ENCODE measurements at places on chromosomes 5 and 9.

DNA sequence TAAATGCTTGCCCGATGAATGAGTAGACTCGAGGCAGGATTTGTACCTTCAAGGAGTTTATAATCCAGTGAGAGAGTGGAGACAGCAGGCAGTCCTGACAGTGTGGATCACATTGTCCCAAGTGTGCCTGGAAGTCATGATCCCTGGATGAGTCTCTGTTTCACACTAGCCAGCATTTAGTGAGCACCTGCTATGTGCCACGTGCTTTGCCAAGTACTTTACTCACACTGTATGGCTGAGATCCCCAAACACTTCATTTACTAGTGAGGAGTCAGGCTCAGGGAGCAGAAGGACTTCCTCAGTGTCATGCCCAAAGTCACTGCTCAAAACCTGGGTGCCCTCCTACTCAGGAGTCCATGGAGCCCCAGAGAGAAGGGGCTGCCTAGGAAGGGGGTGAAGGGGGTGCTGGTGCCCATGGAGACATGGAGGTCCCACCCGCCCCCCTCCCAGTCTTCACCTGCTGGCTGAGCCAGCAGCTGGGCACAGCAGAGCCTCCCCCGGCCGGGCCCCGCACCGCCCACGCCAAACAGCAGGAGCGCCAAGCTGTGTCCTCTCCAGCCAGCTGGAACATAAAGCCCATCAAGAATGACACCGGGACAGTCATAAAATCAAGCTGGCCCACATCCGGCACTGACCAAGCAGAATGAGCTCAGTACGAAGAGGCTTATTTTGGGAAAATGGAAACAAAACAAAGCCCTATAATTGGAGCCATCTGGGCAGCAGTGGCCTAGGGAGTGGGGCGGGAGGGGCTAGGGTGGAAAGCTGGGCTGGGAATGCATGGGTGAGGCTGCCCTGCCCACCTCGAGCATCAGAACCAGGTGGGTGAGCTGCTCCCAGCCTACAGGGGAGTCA, 10.6 kb downstream of the LAMC3 start:
- DNase-seq, result no peak

GRCh38 chr5:31750215-31750614, 111.3 kb downstream of the PDZD2 start:
- DNase-seq, result no peak

DNA sequence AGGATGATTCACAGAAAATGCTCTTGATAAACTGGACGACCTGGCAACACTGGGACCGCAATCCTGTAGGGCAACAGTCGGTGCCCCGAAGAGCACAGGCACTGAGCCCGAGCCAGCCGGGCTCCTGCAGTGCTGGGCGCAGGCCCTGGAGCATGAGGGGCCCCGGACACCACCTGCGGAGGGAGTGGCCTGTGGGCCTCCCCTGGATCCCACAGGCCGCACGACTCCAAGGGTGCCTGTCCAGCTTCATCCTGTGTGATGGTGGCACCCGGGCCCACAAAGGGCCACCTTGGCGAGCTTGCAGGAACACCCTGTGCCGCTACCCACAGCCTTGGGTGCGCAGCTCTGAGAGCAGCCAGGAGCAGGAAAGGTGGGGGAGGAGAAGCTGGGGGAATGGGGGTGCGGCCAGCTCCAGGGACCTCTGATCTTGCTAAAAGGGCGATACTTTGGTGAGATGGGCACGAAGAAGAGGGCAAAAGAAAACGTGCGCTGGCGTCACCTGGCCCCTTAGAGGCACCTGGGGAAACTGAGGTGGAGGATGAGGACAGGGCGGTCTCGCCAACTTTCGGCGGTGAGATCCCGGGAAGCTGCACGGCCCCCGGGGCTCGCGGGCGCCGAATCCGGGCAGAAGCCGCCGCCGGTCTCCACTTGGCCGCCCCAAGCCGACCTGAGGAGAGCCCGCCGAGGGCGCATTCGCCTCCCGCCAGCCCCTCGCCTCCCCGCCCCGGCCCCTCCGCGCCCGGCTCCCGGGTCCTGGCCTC, 722 bp downstream of the TBC1D9B start:
- DNase-seq, result no peak

DNA sequence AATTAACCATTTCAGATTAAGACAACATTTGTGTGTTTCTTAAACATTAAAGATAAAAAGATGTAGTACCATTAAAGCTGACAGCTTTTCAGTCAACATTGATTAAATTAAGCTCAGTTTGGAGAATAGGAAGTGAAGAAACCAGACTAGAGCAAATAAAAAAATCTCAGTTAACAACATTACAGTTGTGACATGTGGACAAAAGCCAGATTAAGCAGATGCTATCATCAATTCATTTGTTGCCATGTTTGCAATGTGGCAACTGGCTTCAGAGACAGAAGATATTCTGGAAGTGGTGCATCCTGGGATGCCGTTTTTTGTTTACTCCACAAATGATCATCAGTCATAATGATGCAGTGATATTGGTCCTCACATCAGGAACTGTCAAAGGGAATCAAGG, 70.3 kb upstream of the CNTLN start:
- DNase-seq, result no peak

DNA sequence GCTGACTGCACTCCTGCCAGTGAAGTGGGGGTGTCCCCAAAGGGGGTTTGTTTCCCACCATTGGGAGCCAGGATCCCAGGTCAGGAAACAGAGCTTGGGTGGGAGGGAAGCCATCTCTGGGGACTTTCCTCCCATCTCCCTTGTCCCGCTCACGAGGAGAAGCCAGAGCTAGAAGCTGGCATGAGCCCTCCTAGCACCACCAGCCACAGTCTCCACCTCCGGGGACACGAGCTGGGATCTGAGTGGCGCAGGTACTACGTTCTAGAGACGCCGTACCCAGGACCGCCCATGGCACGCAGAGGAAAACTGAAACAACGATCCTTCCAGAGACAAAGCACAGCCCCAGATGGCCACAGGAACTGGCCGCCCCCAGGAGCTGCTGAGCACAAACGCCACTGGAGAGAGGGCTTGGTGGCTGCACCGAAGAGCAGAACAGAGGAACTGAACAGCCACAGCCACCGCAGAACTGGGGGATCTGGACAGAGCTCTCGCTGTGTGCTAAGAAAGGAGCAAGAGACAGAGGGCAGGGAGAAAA, 29.8 kb downstream of the ADAMTS2 start:
- no peak for DNase-seq

GRCh38 chr5:132451387-132451786, 39.2 kb downstream of the IRF1 start:
- DNase-seq, result no peak

GRCh38 chr5:8396246-8396645, 527.3 kb downstream of the MTRR start:
- DNase-seq, result no peak

- DNase-seq, result no peak
Observed at GRCh38 chr9:112380825-112381221, 915 bp downstream of the HSDL2 start.

- no peak for DNase-seq
Observed at GRCh38 chr5:74482523-74482922, 158.0 kb downstream of the ENC1 start.

DNA sequence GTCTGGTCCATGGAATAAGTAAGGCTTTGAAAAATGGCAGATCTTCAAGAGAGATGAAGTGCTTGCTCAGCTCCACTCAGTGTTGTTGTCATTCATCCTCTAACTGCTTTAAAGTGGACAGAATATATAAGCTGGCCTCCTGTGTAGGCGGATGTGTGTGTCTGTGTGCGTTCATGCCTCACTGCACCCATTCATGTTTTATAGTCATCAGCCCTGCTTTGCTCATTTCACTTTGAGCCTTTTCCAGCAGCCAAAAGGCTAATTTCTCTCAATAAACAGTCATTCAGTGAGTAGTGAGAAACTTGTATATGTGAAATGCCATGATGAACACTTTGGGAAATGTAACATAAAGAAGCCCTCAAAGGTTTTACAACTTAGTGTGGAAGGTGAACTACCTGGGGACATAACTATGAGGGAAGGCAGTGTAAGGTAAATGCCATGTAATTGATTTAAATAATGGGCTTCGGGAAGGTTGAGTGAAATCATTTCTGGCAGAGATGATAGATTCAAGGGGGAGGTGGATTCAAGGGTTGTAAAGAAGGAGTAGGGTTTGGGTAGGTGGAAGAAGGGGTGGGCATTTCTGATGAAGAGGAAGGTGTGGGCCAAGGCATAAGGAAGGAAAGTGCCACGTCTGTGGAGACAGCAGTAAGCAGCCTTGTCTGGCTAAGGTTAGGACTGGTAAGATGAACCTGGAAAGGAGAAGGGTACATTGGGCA, 15.7 kb downstream of the TTC23L start:
- no peak for DNase-seq

DNA sequence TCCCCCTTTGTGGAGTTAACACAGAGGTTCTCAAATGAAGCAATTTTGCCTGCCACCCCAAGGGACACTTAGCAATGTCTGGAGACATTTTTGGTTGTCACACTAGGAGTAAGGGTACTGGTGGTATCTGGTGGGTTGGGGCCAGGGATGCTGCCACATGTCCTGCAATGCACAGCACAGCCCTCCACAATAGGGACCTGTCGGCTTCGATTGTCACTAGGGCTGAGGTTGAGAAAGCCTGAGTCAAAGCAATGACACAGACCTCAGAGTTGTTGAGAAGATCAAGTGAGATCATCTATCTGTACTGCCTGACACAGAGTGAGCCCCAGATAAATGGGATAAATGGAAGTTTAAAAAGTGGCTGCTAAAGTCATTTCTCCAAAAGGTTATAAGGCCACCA, 249.2 kb upstream of the KLF4 start:
- DNase-seq, result no peak

GRCh38 chr5:13408616-13409015, 535.9 kb downstream of the DNAH5 start:
- DNase-seq, result no peak

DNA sequence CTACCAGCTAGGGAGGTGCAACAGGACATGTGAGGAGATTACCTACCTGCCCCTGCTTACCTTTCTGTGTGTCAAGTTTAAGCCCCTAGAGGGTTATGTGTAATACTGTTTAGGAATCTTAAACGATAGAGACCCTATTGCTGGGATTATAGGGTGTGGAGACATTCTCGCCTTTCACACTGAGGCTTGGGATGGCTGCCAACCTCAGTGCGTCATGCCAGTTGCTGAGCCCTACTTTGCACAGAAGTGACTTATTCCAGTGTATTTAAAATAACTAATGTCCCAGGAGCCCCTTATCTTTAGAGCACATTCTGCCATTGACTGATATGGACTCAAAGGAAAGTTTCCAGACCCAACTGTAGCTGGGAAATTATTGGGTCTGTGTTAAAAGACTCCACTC, 76.6 kb upstream of the XPA start:
- no peak for DNase-seq

DNA sequence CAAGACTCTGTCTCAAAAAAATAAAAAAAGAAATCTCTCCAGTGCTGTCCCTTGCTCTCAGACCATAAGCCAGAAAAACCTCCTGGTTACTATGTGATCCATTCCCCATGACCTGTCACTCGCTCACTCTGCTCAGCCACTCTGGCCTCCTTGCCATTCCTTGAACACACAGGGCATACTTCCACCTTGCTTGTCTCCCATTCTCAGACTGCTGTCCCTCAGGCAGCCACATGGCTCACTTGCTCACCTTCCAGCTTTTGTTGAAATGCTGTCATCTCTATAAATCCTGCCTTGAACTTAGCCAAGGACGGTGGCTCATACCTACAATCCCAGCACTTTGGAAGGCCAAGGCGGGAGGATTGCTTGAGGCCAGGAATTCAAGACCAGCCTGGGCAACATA, 82.9 kb downstream of the UGCG start:
- no peak for DNase-seq

- no peak for DNase-seq
Observed at GRCh38 chr5:41770799-41771198, 99.4 kb downstream of the OXCT1 start.

DNA sequence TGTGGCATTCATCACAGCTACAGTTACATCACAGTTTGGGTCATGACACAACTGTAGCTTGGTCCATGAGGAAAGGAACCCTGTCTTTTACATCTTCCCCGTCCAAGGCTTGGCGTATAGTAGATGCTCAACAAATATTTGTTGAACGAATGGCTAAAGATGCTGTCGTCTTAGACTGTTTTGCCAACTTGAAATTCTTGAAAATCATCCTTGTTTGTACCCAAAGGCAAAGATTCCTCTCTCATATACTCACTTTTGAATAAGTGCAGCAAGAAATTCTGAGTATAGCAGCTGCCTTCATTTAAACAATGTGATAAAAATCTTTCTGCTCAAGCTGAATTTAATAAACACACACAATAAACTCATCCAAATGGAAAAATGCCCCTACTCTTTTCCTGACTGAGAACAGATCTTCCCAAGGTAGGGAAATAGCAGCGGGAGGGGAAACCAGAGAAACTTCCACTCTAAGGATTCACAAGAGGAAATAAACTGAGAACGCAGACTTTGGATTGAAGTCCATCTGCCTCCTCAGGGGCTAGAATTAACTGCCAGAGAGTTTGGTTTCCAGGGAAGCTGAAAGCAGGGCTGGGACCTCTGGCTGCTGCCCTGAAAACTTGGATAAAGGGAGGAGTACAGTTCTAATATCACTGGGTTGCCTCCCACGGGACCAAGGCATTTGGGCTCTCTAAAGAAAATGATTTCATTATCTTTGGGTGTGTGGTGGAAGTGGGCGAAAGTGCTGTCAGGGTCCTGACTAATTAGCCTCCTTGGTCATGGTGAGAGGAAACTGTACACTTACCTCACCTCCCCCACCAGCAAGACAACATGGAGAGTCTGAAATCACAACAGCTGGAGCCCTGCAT, 99.1 kb downstream of the DPYSL3 start:
- no peak for DNase-seq

- no peak for DNase-seq
Observed at GRCh38 chr5:6118691-6119090, 259.7 kb downstream of the MED10 start.

All from NT2/D1 (cell line).